ENCODE measurements at places on chromosomes 2 and 18.

GRCh38 chr2:9271091-9271490 is 64.5 kb downstream of the ASAP2 start:
- no peak for DNase-seq

DNA sequence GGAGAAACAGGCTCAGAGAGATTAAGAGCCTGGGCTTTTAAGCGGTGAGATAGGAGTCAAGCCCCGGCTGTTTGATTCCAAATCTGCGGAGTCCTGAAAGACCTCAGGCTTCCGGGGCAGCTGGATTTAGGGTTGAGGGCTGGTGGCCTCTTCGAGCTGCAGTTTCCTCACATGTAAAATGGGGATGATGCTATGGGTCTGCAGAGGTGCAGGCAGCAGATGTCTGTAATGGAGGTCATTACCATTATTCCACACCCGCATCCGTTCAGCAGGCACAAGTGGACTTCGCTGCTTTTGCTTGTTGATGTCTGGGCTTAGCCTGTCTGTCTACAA is 175.6 kb upstream of the HS6ST1 start:
- DNase-seq, result no peak

DNA sequence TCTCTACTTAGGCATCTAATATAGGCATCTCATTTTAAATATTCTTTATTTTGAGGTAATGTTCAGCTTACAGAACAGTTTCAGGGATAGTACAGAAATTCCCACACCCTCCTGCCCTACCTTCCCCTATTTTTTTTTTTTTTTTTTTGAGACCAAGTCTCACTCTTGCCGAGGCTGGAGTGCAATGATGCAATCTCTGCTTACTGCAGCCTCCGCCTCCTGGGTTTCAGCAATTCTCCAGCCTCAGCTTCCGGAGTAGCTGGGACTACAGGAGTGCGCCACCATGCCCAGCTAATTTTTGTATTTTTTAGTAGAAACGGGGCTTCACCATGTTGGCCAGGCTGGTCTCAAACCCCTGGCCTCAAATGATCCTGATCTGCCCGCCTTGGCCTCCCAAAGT is 97.6 kb downstream of the EPB41L5 start:
- DNase-seq, result no peak

GRCh38 chr18:48813833-48814489 is 136.8 kb downstream of the SMAD7 start:
- peak; percentile 21 for DNase-seq

- no peak for DNase-seq
These were observed 56.3 kb downstream of the ASB1 start for GRCh38 chr2:238483021-238483420.

DNA sequence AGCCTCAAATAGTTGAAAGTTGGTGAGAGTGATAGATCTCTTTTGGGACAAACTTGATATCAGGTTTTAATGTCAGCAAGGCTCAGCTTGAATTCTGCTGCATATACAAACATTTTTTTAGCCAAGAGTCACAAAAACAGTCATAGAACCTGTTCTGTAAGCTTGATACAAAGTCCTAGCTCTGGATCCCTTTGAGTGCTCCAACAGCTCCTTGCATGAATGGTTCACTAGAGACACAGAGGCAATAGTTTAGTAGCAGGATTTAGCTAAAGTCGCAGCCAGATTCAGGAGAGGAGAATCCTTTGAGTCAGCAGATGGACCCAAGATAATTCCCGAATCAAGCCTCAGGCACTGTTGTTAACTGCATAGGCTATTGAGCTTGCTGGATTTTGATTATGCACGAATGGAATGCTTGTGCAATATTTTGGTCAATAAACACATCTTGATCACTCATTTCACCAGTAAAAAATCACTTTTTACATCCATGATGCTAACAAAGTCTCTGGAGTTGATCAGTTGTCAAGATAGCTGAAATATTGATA is 148.6 kb downstream of the KLHL14 start:
- no peak for DNase-seq

DNA sequence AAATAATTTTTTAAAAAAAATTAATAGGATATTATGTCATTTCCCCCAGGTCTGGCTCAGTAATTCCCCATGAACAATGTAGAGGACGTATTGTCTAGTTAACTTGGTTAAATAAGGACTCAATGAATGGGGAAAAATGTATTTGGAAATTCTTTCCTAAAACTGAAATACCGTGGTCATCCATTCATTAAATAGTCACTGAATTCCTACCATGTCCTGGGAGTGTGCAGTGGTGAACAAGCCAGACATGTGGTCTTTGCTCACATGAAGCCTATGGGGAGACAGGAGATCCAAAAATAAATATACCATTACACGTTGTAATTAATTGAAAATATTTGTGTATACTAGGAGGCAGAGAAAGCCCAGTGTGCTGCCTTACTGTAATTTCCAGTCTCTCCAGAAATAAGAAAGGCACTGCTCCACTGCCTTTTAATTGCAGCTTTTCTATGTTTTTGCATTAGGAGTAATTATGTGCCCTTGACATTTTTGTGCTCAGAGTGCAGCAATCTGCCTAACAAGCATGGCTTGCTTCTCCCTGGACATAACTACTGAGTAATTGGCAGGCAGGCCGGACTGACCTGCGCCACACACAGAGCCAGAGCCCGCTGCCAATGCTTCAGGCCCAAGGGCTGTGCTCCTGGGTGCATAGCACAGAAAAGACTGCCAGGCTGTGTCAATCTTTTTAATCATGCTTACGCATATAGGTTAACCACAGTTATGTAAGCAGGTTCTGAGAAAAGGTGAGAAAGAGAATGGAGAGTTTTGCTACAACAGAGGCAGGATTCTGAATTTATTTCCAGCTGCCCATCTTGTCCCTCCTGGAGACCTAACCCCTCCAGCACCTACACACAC is 22.2 kb upstream of the TTC39C start:
- peak; percentile 37 for DNase-seq

DNA sequence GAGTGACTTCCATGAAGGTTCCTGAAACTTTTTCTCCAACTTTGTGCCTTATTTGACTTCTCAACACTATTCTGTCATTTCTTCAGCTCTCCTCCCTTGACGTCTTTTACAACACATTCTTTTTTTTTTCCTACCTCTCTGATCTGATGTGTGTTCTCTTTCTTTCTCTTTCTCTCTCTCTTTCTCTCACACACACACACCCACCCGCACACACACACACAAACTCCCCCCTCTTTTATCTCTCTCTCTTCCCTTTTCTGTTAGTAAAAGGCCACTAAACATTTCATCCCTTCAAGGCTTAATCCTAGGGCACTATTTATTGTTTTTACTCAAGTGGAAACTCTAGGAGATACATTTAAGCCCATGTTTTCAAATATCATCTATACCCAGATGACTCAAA is 107.8 kb upstream of the CNTNAP5 start:
- no peak for DNase-seq

- DNase-seq, result peak; percentile 22
These were observed 16.9 kb upstream of the KIF1A start for GRCh38 chr2:240836781-240837467.

- no peak for DNase-seq
These were observed 440.8 kb upstream of the CDH20 start for GRCh38 chr18:60892441-60892840.
